ENCODE measurements at places on chromosomes 12 and 14.
A peak's percentile ranks its signal among the peaks of the same experiment; 100 is the strongest.

GRCh38 chr14:97707603-97708002 lies 910.4 kb downstream of the VRK1 start:
- DNase-seq = peak; percentile 35

DNA sequence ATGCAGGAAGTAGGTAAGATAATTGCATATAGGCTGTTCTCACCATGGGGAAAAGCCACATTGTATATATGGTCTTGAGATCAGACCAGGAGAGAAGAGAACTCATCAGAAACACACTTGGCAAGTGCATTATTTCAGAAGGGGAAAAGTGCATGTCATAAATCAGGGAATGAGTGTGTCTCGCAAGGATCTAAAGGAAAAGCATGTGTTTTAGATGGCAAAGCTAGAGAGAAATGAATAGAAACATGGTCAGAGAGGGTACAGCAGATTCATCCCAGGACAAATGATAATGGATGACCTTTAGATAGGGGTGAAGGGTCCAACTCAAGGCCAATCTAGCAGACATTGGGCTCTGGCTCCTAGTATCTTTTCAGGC lies 230.2 kb upstream of the NAV3 start:
- no peak for DNase-seq

GRCh38 chr12:30329281-30329680 lies 366.4 kb downstream of the IPO8 start:
- DNase-seq = no peak

DNA sequence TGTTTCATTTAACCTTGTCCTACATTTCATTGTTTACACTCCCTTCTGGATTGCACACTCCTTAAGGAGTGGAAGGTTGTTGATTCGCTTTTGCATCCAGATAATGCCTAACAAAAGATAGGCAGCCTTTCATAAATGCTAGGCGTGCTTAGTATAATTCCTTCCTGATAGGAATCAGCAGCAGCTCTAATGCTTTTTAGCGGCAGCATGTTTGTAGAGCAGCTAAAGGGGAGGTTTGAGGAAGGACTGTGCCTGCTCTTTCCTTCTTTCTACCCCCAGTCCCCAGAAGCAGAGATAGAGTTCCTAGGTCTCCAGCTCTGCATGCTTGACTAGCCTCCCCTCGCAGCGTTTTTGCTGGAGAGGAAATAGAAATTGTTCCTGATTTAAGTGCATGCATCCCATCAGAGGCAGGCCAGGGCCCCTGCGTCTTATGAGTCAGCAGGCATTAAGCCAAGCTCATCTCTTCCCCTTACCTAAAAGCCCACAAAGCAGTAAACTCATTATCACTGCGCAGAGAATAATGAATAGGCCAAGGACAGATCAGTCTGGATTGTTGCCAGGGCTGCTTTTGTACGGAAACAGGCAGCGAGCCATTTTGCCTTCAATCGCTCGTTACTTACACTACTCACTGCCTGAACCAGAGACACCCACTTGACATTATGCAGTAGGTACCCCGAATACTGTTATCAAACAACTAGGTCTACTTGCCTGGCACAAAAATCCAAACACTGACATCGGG lies 14.0 kb upstream of the TBPL2 start:
- peak; percentile 97 for DNase-seq

- DNase-seq = peak; percentile 92
Observed at GRCh38 chr12:93135286-93136239, 206.5 kb upstream of the EEA1 start.

- peak; percentile 17 for DNase-seq
Observed at GRCh38 chr12:95484524-95484923, 10.6 kb downstream of the METAP2 start.

- DNase-seq = no peak
Observed at GRCh38 chr12:82414044-82414443, 55.7 kb downstream of the METTL25 start.

GRCh38 chr12:3655328-3655900 lies 97.5 kb downstream of the CRACR2A start:
- no peak for DNase-seq

DNA sequence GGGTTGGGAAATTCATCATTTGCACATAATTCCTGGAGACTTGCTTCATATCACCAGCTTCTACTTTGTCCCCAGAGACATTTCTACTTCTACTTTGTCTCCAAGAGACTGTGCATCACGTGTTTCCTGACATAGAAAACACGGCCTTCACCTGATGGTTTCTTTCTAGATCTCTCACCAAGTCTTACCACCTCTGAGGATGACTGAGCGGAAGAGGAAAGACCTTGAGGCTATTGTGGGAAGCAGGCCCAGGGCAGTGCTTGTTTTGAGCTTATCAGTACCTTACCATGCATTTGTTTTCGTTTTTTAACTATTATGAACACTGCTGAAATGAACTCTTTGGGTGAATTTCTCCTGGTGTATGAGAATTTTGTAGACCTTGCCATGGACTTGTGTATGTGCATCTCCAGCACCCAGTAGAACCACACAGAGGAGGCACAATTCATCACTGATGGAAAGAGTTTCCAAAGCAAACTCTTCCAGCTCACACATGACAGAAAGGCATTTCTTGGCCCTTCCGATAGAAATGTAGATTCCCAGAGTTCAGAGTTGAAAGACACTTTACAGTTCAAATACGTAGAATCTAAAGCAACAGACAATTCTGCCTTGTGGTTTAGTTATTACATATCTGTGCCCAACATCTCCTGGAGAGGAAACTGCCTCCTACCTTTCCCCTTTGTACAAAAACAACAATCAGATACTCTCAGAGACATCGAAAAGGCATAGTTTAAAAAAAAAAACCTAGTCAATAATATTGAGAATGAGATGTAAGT lies 434.7 kb downstream of the FUT8 start:
- DNase-seq = no peak

GRCh38 chr12:104873374-104873773 lies 84.7 kb downstream of the SLC41A2 start:
- no peak for DNase-seq

DNA sequence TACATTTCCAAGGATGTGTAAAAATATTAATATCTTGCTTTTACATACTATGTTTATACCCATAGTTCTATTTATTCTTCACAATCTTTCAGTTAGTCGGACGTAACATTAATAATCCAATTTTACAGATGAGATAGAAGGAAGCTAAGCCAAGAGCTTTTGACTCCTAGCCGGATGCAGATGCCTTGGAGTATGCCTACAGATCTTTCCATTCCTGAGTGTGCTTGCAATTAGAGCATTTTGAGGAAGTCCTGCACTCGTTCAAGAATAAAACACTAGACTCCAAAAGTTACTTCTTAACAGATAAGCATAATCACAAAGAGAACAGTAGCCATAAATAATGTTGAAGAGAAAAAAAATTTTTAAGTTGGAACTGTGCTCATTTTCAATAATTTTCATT lies 337.6 kb upstream of the CLEC14A start:
- no peak for DNase-seq

GRCh38 chr14:77582511-77582910 lies 33.9 kb downstream of the SPTLC2 start:
- no peak for DNase-seq

GRCh38 chr14:59017285-59017965 lies 171.0 kb upstream of the DAAM1 start:
- no peak for DNase-seq

GRCh38 chr12:30882706-30883105 lies 43.8 kb upstream of the TSPAN11 start:
- no peak for DNase-seq

DNA sequence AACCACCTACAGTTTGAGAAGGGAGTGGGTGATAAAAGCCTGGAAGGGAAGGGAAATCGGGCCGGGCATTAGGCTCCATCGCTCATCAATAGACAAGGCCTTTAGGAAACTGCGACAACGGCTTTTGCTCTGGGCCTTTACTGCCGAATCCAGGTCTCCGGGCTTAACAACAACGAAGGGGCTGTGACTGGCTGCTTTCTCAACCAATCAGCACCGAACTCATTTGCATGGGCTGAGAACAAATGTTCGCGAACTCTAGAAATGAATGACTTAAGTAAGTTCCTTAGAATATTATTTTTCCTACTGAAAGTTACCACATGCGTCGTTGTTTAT lies 261 bp upstream of the RNU7-1 start:
- peak; percentile 85 for DNase-seq

DNA sequence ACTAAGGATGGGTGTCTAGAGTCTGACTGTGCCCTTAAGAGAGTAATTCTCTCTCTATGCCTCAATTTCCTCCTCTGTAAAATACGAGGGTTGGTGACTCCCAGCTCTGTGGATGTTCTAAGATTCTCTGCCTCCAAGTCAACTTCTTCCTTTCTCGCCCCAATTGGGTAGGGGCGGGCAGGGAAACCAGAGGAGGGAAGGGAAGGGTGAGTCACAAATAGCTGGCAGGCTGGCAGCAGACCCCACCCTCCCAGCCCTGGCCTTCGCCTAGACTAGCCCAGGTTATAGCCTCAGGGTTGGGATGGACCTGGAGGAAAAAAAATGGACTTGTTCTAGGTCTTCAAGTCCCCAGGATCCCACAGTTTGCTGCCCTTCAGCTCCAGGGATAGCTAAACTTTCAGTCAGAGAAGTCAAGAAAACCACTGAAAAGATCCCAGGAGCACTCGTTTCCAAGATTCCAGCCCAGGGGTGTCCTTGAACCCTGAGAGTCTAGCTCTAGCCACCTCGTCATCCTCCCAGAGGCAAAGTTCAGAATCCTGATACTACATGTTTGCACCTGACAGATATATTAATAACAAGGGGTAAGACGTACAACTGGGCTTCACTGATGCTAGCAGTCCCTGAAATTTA lies 2.3 kb downstream of the DGKA start:
- no peak for DNase-seq

- DNase-seq = peak; percentile 46
Observed at GRCh38 chr12:93378998-93379325, 1.2 kb downstream of the NUDT4 start.

Measured in DMS79 (cell line).